ENCODE measurements at places on chromosomes 6 and 20.

- no peak for DNase-seq
Measured at GRCh38 chr20:25160897-25161296, 34.6 kb upstream of the ENTPD6 start.

DNA sequence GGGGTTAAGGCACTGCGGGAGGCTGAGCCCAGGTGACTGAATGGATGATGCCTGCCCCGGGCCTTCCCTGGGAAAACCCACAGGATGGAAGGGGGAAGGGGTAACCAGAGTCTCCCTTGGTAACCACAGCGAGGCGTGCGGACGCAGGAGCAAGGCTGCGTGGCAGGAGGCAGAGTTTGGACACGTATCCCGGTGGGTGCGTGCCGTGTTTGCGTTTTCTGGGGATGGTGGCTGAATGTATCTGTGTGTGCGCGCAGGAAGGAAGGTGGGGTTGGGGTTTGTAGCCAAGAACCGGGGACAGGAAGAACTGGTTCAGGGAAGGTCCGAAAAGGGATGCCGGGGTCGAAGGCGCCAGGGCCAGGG is 1.8 kb downstream of the MDGA1 start:
- no peak for DNase-seq

DNA sequence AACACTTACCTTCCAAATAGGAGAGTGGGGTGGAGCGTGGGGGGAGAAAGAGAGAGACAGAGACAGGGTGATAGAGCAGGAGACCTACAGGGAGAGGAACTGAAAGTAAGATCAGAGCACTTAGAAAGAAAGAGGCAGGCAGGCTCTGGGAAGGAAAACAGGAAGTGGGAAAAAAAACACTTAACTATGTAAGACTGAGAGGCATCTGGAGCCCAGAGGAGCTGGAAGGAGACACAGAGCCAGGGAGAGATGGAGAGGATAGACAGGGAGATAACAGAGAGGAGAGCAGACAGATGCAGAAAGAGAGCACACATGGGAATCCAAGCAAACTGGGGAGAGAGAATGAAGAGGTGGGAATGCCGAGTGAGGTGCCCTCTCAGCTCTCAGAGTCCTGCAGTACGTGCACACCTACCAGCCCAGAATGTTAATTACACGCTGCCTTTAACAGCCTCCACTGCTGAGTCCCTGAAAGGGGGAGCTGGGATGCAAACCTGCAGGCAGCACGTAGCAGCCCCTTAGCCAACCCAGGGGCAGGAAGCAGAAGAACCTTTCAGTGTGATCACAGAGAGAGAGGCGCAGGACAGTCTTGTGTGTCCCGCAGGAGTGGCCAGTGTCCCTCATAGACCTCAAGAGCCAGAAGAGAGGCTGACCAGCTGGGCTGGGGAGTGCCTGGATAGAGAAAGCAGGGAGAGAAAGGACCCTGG is 132.7 kb upstream of the LRFN2 start:
- DNase-seq, result peak; percentile 72

DNA sequence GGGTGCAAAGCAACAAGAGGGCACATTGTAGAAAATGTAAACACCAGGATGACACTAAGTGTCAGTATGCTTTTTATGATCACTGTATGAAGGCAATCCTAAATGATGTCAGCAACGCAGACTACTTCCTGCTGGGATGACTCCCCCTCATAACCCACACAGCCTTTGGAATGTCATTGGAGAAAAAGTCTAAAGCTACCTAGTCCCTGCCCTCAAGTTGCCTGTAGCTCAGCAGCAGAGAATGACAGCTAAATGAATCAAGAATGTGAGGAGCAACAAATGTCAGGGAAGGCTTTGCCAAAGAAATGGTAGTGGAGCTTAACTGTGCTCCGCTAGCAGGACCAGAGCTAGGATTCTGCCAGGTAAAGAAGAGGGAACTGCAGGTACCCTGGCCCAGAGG is 555.6 kb downstream of the CD83 start:
- no peak for DNase-seq

- no peak for DNase-seq
Measured at GRCh38 chr6:20610636-20611370, 76.5 kb downstream of the CDKAL1 start.

DNA sequence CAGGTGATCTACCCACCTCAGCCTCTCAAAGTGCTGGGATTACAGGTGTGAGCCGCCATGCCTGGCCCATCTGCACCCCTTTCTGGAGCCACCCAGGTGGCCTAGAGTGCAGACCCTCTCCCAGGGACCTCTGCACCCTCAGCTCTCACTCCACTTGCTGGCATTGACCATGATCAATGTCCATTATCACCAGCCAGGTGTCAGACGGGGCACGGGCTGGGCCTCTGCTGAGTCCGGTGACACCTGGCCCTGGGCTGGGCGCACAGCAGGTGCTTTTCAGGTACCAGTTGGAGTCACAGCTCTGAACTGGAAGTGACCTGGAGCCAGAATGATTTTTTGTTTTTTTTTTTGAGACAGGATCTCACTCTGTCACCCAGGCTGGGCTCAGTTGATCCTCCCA is 91.8 kb upstream of the PMEPA1 start:
- DNase-seq, result no peak

Data from NAMALWA (cell line).